Left renal cortex interstitium (tissue), 4 donors: ENCODE measurements at places on chromosomes 7 and 10. TPM values are rescaled to one million over a fixed set of nuclear protein-coding genes. Genes with fewer than 3 reads are reported as not detected.

The PCDH15 gene
- polyA plus RNA-seq: 13.4 TPM

The TCAF2 gene
- 2.9 TPM for polyA plus RNA-seq

The OR6B1 gene
- polyA plus RNA-seq: 0.05 TPM

The TMEM270 gene
- polyA plus RNA-seq: not detected

The VPS37D gene
- polyA plus RNA-seq: 12.0 TPM

The SPAM1 gene
- polyA plus RNA-seq: not detected

The ERCC6 gene
- polyA plus RNA-seq: 12.6 TPM

The MTG1 gene
- 93.1 TPM for polyA plus RNA-seq

The FZD1 gene
- polyA plus RNA-seq: 56.0 TPM

The TBC1D12 gene
- 21.6 TPM for polyA plus RNA-seq

The SYT15B gene
- 2.8 TPM for polyA plus RNA-seq

The IRF5 gene
- polyA plus RNA-seq: 8.9 TPM

The RPEL1 gene
- polyA plus RNA-seq: 0.13 TPM

The CFAP70 gene
- polyA plus RNA-seq: 10.1 TPM

The ADAMTS14 gene
- polyA plus RNA-seq: 0.96 TPM
